ENCODE measurements at places on chromosomes 3 and 15.

DNA sequence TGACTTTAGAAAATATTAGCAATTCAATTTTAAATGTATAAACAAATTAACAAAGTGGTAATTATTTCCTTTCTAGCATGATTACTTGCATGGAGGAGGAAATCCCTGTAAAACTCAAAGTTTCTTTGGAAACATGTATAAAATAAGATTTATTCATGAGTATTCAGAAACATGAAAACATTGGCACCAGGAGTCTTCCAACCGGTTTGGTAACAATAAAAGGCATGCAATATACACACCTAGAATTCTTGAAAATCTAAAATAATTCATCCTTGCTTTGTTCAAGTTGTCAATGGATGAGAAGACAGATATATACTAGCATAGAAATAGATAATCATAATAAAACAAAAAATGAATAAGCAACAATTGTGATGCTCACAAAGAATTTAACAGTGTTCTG lies 76.4 kb downstream of the ZPLD1 start:
- no peak for DNase-seq

DNA sequence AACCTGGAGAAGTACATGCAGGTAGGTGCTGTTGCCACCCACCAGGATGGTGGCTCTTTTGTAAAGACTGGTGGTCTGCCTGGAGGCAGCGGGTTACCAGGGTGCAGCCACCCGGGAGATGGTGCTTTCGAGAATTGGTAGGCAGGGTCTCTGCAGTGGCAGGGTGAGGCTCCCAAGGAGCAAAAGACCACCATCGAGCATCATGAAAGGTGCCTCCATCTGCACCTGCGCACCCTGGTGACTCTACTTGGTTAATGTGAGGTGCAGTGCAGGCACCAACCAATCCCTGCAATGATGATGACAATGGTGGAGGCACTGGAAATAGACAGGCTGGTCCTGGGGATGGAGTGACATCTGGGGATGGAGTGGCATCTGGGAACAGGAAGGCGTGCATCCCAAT lies 236.7 kb downstream of the ADAMTS17 start:
- no peak for DNase-seq

GRCh38 chr15:85010386-85011159 lies 28.9 kb downstream of the PDE8A start:
- no peak for DNase-seq

GRCh38 chr3:123028233-123028828 lies 768 bp upstream of the SEMA5B start:
- DNase-seq, result no peak

- no peak for DNase-seq
Observed at GRCh38 chr15:33360886-33361285, 50.1 kb downstream of the RYR3 start.

All from progenitor cell of endocrine pancreas (in vitro differentiated cells).